ENCODE measurements at places on chromosomes 3 and 15.

GRCh38 chr3:159840703-159841299 lies 147.8 kb upstream of the IL12A start:
- no peak for DNase-seq

GRCh38 chr15:37107071-37107743 lies 6.9 kb upstream of the MEIS2 start:
- no peak for DNase-seq

DNA sequence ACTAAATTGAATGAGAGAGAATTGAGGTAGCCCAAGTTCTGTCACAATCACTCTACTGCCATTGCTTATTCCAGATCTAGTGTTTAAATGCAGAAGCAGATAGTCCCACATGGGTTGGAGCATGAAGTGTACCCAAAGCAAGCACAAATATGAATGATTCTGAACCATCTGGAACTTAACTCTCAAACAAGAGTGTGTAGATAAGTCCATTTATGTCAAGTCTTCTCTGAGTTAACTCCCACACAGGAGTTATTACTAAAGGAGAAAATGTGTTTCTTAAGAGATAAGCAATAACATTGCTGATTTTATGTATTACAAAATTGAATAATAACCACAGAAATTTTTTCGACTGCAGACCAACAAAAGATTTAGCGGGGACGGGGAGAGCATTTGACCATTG lies 33.6 kb downstream of the PAQR9 start:
- DNase-seq: no peak

DNA sequence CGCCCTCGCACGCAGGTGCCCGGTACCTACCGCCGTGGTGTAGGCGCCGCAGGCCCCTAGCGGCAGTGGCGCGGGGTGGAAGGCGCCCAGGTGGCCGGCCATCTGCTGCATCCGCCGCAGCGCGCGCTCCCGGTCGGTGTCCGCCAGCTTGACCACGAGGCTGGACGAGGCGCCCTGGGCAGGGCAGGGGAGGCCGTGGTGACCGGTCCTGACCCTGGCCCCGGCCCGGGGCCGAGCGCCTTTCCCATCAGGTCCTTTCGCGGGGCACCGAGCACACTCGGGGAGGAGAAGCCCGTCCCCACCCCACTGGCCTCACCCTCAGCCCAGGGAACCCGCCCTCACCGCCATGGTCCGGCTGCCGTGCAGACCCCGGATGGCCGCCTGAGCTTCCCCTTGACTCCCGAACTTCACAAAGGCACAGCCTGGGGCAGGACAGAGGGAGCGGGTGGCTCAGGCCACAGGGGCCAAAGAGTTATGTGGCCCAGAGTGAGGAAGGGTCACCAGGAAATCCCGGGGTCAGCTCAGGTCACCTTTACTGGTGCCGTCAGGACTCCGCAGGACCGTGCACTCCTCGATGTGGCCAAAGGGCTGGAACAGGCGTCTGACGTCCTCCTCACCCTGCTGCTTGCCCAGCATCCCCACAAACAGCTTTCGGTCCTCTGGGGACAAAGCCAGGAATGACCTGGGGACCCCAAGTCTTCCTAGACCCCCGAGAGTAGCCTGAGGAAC lies 17.4 kb upstream of the PARP6 start:
- no peak for DNase-seq

- DNase-seq: no peak
Observed at GRCh38 chr3:110625201-110625747, 446.3 kb upstream of the NECTIN3 start.

DNA sequence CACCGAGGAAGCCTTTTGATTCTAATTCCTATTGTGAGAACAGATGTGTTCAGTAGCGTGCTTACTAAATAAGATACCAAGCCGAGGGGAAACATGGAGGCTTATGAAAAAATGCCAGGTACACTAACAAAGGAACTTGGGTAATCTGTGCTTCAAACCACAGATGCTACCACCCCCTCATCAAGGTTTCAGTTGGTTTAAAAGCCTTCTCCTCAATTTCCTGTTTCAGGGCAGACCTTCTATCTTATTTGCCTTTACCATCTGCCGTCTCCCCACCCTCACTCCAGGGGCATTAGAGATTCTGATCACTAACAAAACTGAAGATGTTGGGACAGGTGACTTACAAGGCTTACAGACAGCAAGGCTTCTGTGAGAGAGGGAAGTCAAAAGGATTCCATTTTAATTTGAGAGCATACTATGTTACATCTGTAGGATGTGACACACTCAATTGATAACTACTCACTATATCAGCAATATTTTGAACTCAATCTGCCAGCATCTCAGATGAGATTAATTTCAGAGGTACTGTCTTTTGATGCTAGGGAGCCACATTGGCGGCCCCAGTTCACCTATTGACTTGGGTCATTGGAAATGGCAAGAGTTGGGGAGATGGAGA lies 60.6 kb upstream of the PLCL2 start:
- no peak for DNase-seq
